ENCODE measurements at places on chromosomes 13 and 19.
A peak's percentile ranks its signal among the peaks of the same experiment; 100 is the strongest.

DNA sequence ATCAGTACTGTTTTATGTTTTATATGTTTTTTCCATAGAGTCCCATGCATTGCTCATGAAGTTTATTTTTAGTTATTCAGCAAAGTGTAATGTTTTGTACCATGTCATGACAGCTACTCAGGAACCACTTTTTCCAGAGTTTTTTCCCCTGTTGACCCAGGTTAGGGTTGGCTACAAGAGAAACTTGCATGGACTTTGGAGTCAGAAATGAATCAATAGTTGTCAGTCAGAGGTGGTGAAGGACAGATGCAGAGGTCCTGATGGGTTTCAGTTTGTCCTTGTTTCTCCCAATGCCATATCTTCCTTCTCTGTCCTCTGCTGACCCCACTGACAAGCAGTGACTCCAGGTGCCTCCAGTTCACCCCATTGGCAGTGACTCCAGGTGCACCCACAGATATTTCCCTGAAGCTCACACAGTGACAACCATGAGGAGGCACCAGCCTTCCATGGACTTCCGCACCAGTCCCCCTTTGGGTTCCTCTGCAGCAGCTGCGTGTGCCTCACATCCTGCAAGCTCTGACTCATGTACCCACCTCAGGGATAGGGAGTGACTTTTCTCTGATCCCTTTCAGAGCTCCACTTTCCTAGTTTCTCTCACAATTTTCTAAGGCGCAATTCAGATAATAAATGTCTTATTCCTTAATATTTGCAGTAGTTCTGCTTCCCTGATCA is 92.1 kb downstream of the AKAP11 start:
- DNase-seq = no peak

DNA sequence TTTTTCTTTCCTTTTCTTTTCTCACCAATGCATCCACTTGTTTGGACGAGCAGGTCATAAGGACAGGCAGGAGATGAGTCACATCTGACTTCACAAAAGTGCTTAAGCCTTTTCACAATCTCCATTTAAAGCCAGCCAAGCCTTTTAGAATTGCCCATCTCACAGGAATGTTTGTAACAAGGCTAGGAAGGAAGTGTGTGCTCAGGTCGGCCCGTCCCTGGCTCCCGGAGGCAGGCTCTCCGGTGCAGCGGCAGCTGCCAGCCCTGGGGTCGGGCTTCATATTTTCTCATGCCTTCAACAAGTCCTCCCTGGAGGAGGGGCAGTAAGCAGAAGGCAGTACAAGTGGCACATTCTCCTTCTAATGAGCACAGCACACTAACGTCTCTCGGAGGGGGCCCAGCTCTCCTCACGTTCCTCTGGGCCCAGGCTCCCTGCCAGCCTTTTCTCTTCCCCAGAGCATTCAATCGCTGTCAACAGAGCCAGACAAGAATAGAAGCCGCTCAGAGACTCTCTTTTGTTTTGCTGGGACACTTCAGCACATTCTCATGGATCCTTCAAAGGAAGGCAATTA is 180.5 kb downstream of the COL4A1 start:
- peak; percentile 22 for DNase-seq

DNA sequence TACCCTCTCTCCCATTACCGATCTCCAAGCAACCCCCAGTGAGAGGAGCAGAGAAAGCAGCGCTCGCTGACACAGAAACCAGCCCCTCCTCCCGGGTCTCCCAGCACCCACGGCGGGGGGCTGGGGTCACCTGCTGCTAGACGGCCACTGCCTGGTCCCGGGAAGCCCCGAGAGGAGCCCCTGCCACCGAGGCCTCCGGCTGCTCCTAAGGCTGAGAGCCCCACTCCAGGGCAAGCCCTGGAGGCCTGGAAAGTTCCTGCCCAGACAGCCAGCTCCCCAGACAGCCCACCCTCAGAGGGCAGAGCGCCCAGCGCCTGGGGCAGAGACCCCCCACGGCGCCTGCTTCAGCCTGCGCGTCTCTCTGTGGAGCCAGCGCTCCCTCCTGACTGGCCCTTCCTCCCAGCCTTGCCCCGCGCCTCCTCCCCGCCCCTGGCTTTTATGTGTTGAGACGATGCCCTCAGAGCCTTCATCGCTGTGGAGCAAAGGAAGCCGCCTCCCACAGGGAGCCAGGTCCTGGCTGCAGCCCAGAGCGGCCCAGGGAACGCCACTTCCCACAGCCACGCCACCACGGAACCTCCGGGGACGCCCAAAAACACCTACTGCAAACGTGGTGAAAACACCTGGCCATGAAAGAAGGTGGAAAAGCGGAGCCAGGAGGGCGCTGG is 51.1 kb downstream of the MLLT1 start:
- no peak for DNase-seq

DNA sequence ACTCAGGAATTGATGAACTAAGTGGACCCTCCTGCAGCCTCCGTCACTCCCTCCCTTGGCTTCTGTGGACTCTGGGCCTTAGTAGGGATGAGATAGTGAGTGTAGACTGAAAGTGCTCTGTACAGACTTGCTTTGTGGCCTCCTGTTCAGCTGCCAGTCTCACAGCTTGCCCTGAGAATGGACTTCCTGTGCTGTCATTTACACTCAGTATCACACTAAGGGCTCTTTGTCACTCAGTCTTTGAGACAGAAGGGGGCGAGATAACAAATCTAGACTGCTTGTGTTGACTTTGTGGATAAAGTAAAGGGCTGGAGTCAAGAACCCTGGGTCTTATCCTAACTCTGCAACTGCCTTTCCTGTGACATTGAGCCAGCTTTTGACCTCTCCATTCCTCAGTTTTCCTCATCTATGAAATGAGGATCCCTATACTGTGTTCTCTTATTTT is 21.0 kb upstream of the SPRY2 start:
- no peak for DNase-seq

DNA sequence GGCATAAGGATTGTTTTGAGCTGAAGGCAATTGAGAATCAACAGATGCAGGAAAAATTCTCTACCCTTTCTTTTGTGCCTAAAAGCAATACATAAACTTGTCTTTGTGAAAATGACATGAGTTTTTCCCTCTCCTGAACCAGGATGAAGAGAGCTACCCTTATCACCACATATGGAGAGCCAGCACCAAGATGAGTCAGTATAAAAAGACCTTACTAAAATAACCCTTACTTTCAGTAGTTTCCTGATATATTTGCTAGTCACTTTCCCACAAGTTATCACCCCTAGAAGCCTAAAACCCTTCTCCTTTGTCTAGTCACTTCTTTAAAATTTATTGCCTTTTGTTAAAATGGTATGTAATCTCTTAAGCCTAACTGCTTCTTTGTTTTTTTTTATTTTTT is 61.9 kb upstream of the ANKRD10 start:
- no peak for DNase-seq

GRCh38 chr13:63344711-63345110 is 1929.1 kb upstream of the PCDH20 start:
- DNase-seq = no peak

DNA sequence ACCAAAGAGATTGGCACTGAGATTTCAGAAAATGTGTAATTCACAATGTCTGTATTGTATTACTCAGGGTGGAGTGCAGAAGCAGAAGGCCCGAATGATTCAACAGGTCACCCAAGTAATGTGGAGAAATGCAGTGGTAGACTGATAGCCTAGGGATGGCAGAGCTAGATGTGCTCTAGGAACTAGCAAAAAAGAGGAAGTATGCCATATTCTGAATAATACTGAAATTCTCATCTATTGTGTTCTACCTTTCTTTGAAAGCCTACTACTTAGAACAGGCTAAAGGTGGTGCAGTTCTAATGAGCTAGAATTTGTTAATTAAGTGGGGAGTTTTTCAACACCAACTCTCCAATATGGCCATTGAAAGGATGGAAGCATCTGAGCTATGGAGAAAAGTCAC is 1449.8 kb upstream of the MIR17HG start:
- DNase-seq = no peak

DNA sequence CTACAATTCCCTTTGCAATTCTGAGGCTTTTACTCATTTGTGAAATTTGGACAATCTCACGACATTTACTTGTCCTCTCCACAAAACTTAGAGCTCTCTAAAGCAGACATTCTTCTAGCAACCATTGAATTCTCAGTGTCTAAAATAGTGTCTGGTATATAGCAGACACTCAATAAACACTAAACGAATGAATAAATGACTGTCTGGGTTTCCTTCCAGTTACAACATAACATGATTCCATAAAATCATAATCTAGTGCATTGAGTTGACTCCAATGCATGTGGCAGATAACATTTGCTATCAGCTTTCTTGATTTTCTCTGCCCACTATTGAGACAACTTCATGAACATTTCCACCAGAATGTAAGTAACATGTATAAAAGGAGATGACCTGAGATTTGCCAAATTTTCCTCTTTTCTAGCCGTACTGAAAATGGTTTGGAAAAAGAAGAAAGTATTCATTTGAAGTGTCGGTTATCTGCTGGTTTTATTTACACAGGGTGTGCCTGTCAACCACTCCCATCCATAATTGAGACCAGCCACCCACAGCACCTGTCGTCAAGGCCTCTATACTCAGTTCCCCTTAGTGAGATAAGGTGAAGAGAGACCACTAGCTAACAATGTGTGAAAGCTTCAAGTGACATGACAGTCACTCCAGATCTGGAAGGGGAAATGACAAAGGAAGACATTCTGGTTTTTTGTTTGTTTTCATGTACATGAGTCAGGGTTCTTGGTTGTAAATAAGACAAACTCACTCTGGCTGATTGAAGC is 4.8 kb upstream of the SERP2 start:
- no peak for DNase-seq

DNA sequence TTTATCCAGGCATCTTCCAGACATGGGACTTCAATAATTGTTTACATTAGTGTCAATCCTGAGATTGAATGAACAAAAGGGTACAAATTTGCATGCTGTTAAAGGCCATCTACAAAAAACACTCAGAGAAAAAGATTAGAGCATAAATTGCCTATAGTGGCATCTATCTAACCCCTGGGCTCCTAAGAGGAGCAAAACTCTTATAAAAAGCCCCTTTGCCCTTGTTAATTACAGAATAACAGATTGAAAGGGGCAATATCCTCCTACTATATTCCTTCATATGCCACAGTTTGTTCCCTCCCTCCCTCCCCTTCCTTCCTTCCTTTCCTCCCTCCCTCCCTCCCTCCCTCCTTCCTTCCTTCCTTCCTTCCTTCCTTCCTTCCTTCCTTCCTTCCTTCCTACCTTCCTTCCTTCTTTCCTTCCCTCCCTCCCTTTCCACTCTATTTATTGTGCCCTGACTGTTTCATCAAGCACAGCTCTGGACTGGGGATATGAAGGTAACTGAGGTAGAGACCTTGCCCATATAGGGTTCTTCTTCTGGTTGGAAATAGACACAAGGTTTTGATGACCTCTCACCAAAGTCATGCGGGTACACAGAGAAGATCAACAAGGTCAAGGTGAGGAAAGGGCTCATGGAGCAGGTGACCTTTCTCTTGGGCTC is 49.5 kb downstream of the PCDH8 start:
- no peak for DNase-seq

DNA sequence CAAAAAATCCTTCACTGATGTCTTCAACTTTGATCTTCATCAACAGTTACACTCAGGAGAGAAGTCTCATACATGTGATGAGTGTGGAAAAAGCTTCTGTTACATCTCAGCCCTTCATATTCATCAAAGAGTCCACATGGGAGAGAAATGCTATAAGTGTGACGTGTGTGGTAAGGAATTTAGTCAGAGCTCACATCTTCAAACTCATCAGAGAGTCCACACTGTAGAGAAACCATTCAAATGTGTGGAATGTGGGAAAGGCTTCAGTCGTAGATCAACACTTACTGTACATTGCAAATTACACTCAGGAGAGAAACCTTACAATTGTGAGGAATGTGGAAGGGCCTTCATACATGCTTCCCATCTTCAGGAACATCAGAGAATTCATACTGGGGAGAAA is 8.4 kb upstream of the ZNF226 start:
- no peak for DNase-seq

GRCh38 chr13:114100446-114101357 is 31.7 kb downstream of the RASA3 start:
- no peak for DNase-seq

- DNase-seq = no peak
These were observed 157.0 kb upstream of the FNDC3A start for GRCh38 chr13:48818495-48819356.

DNA sequence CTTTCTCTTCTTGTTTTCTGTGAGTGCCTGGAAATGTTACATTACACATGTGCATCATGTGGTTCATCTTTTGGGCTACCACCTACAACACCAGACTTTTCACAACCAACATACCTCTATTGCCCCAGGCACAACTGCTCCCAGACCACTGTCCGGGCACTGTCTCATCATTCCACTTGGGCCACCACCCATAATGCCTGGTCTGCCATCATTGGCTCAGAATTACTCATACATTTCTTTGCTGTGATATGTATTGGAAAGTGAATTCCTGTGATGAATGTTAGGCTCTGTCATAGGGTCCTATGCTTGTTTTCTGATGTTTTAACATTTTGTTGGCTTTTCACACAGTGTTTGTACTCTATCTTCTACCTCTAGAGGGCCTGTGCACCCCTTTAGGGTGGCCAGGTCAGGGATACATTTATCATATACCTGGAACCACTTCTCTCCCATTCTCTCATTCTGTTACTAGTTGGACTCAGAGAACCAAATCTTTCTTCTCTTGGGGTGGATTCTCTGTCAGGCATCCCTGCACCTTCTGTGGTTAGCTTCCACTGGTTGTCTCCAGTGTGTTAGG is 172.8 kb downstream of the NHLRC3 start:
- no peak for DNase-seq

- no peak for DNase-seq
These were observed 42.4 kb downstream of the UQCRFS1 start for GRCh38 chr19:29170554-29170953.

DNA sequence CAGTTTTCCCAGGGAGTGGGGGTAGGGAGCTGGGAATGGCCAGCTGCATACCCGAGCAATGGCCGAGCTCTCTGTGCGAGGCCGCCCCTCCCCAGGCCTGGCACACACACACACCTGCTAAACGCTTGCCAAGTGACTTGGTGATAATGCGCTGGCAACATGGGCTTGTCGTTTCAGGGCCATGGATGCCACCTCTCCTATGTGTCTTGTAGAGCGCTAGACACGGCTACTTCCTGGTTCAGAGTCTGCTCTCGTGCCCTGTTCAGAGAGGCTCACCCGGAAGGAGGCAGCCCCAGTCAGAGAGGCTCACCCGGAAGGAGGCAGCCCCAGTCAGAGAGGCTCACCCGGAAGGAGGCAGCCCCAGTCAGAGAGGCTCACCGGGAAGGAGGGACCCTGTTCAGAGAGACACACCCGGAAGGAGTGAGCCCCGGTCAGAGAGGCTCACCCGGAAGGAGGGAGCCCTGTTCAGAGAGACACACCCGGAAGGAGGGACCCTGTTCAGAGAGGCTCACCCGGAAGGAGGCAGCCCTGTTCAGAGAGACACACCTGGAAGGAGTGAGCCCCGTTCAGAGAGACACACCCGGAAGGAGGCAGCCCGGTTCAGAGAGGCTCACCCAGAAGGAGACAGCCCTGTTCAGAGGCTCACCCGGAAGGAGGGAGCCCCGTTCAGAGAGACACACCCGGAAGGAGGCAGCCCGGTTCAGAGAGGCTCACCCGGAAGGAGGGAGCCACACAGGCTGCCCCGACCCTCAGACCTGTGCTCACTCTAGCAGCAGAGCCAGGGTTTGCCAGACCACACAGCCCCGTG is 4.2 kb downstream of the ADPRHL1 start:
- peak; percentile 99 for DNase-seq

Measured in NCI-H1105 treated with DMSO at 0.1 percent for 48 hours (cell line).